NCI-H1092 treated with DMSO at 0.1 percent for 48 hours (cell line): ENCODE measurements at places on chromosomes 12 and 14.

DNA sequence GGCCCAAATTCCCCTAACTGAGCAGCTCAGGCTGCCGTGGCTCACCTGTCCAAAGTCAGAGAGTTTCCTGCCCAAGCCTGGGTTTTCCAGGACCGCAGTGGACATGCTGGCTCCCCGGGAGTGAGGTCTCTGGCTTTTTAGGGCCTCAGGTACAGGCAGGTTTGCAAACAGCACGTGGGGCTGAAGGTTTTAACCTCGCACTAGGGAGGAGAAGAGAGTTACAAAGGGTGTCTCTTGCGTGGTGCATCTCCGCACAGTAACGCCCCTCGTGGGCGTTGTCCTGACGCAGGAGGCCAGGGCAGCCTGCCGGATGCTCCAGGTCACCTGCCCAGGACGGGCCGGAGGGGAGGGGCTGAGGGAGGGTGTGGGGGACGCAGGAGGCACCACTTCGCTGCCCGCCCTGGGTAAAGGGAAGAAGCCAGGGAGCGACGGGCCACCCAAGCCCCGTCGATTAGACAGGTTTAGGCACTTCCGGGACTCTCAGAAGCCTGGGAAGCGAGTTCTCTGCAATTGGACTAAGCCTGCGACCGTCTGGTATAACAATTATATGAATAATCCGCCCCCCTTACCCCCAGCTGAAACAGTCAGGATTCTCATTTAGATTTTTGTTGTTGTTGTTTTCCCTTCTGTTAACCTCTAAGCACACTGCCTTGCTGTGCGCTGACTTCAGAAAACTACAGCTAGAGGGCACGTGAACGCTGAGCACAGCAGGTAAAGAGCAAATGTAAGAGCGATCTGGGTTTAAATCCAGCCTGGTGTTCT, at the start of gene PAH:
Gene PAH, minus strand, starts transcription at position 219 of the 762 bp plus-strand sequence. Its CDS starts 114 bp downstream, at position 105.
- no peak for DNase-seq

GRCh38 chr12:116975779-116976393, 65.1 kb downstream of the FBXW8 start:
- DNase-seq: no peak

DNA sequence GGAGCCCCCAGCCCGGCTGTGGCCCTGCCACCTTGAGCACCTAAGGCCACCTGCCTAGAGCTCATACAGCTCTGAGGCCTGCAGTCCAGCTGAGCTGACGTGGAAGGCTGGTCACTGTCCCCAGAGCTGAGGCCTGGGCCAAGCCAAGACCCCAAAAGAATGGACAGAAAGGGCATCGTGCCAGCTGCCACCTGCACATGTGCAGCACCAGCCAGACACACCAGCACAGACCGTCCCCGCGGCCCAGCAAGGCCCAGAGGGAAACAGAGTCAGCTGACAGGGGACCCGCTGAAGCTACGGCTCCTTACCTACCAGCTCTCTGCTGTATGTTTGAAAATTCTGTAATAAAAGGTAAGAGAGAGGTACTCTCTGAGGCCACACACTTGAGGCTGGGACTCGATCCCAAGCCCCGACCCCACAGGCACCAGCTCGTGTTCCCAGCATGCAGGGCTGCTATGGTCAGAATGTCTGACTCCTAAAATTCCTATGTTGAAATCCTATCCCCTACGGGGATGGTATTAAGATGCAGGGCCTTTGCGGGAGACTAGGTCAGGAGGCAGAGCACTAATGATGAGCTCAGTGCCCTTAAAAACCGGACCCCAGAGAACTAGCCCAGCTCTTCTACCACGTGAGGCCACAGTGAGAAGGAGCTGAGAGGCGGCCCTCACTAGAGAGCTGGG, 25.4 kb downstream of the BRF1 start:
- no peak for DNase-seq

GRCh38 chr14:88002421-88003075, 2.4 kb upstream of the GPR65 start:
- DNase-seq: no peak

DNA sequence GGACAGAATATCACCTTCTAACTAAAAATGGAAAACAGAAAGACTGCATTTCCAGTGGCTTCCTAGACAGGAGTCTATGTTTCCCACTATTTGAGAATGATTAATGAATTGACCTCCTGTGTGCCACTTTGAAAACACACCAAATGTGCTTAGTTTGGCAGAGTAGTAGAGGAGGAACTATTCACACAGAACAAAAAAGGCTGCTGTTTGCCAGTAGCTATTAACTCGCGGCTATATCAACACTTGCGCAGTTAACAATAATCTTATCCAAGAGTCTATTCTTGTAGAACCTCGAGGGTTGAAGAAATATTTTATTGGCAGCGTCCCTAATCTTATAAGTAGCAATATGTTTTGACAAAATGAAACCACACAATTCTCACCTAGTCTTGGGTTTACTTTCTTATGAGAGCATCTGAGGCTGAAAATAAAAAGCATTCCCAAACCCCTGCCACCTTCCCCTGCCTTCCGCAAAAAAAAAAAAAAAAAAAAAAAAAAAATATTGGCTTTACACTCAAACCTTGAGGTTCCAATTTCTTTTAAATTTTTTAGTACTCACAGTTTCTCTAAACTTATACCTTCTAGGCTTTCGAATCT, 127.3 kb upstream of the FLRT2 start:
- peak; percentile 65 for DNase-seq

DNA sequence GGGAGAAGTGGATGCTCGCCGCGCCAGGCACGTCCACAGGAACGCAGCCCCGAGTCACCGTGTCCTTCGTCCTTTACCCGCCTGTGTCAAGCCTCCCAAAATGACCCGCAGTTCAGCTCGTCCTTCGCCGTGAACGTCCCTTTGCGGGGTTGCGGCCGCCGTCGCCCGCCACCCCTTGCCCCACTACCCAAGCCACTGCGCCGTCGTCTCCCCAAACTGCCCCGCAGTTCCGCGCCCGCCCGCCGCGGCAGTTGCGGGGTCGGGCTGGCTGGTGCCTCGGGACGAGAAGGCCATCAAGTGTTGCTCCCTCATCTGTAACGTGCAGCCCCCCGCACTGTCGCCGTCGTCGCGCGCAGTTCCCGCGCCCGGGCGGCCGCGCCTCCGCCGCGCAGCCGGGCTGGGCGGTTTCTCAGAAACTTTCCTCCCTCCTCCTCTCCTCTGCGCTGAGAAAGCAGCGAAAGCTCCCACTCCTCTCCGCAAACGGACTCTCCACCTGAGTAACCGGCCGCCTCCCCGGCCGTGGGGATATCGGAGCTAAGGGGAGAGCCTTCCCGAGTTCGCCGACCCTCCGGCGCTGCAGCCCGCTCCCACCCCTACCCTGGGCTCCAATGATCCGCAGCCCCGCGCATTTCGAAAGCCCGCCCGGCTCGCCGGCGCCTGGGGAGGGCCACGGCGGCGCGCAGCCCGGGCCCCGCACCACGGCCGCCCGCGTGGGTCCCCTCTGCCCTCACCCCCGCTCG, 6.7 kb downstream of the CDKN1B start:
- DNase-seq: peak; percentile 42

GRCh38 chr12:71216725-71217579, 59.2 kb upstream of the TSPAN8 start:
- peak; percentile 77 for DNase-seq

DNA sequence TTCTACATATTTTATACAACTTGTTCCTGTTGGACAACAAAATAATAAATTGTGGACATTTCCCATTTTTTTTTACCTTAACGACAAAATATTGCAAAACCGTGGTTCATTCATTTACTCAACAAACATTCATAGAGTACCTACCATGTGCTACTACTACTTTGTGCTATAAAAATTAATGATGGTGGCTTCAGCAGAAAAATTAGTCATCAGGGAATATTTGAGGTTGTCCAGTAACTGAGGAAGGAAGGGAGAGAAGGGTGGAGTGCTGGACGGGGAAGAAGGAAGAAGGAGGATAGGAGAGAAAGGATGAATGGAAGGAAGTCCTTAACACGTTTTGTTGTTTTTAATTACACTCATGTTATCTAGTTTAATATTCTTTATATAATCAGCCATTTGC, 53.7 kb downstream of the PPFIBP1 start:
- DNase-seq: no peak

DNA sequence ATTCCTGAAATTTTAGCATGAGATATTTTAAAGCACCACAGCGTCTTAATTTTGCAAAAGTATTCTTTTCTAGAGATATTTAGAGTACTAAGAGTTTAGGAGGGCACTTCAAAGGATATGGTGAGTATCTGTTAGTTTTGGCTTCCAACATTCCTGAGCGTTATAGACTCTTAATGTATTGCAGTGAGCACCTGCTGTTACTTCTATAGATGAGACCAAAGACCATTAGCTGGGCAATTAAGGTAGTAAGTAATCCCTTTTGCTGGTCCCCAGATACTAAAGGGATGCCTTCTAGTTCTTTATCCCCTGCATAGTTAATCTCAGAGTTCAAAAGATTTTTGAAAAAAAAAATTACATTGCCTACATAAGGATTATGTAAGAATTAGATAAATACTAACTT, 975.6 kb downstream of the GALC start:
- no peak for DNase-seq

DNA sequence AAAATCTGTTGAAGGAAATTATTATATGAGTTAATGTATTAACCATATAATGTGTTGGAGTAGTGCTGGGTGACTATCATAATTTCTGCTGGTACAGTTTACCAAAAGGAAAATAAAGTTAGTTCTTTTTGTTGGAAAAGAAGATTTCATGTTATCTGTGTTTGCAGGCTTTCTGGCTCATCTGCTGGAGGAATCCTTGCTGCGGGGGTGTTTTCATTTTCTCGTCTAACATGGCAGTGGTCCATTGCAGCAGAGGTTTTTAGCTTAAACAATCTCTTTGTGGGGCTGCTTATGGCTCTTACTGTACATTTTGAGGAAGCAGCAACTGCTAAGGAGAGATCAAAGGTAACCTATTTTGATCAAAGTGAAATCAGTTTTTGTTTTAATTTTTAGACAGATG, 24.1 kb downstream of the TMEM260 start:
- no peak for DNase-seq

DNA sequence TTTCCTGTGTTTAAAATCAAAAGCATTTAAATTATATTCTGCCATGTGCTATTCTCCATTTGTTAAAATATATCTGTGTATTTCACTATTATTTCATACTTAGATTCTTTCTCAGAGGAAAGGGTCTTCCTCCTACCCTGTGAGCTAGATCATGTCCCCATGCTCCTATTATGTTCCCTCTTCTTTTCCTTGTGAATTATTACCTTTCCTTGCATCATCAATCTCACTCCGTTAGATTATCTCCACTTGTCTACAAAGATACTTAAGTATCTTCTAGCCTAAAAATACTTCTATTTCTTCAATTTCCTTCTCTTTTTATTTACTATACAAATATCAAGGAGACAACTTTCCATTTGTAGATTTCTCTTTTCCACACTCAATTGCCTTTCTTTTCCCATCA, 146.5 kb downstream of the FOXG1 start:
- no peak for DNase-seq

GRCh38 chr14:54782751-54783659, 119.6 kb downstream of the GCH1 start:
- peak; percentile 73 for DNase-seq

DNA sequence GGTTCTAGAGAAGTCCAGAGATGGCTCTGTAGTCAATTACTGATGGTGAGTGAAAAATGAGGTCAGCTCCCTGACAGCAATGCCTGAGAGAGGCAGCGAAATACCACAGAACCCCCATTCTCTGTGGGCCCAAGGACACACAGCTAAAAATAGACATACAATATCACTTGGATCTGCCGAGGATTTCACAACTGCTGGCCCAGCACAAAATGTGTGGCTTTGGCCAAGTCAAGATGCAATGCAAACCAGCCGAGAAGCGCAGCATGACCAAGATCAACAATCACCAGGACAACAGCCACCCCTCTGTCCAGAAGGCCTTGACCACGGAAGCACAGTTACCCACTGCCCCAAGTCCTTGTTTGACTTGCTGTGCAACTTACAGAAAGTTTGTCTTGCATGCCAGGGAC, 52.2 kb downstream of the CKAP4 start:
- DNase-seq: no peak
